Activated effector memory CD4-positive, alpha-beta T cell treated with Interleukin-2 at 50 U/mL for 16 hours (primary cell): ENCODE measurements at places on chromosomes 3 and 15.

DNA sequence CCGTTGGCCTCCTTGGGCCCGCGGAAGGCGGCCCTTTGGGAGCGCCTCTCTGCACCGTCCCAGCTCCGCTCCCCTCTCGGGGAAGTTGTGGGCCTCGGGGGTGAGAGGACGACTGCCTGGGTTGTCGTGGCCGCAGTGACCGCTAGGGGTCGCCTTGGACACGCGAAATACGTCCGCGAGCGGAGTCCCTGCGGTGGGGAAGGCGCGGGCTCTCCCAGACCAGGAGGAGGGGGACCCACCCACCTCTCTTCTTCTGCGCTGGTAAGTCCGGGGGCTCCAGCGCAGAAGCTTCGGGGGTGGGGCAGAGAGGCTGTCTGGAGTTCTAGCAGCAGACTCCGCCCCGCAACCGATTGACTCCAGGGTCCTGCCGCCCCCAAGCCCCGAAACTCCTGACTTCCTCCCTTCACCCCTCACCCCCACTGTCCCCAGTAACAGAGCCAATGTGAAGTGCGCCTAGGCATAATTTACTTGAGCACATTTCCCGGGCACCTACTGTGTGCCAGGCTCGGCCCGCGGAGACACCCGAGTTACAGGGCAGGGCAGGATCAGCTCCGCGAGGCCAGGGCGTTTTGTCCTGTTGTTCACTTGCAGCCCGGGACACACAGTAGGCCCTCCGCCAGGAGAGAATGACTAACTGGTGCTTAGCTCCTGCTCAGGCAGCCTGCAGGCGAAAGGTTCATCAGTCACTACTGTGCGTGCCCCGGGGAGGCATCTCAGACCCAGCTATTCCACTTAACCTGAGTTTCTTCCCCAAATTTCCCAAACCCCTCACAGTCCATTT, 32.8 kb downstream of the DNASE1L3 start:
- peak; percentile 76 for DNase-seq

DNA sequence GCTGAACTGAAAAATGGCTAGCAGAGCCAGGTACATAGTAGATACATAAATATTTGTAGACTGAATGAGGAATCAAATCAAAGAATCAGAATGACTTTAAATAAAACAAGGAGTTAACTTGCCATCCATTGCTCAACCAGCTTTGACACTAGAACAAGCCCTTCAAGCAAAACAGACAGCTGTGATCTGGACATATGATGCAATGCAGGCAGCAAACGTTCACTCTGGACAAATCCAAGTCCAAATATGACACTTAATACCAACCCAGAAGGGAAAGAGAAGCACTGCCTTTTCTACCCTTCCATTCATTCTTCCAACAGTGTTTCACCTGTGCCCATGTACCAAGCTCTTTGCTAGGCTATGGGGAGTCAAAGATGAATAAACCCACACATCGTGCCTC, 4.5 kb downstream of the THRB start:
- DNase-seq, result no peak

DNA sequence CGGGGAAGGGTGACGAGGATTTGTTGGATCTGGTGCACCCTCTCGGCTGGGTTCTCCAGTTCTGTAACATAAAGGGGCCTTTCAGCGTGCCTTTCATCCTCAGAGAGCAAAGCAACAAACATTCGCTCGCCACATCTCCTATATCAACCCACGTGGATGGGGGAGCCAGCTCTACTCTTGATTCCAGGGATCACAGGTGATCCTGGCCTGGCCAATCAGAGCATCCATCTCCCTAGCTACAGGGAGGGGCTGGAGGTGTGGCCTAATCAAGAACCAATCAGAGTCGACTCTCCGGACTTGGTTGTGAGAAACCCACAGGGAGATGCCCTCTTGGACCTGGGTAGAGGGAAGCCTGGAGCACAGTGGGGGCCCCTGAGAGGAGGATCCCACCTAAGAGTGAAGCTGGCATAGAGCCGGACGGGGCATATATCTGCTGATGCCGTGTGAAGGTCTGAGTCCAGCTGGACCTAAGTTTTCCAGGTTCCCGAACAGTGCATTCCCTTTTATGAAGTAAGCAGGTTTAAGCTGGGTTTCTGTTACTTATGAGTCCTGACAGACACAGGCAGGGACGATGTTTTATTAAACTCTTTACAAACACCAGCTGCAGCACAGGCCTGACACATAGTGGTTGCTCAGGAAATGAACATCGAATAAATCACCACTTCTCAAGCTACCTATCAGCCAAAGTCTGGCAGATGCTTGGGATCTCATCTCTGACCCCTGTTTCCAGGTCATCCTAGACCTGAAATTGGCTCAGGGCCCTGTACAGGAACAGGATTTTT, 50.7 kb upstream of the RAD18 start:
- DNase-seq, result no peak

- DNase-seq, result no peak
Measured at GRCh38 chr15:57741089-57741488, 34.6 kb downstream of the POLR2M start.

GRCh38 chr3:159082519-159082918, 280.7 kb downstream of the MFSD1 start:
- DNase-seq, result no peak

DNA sequence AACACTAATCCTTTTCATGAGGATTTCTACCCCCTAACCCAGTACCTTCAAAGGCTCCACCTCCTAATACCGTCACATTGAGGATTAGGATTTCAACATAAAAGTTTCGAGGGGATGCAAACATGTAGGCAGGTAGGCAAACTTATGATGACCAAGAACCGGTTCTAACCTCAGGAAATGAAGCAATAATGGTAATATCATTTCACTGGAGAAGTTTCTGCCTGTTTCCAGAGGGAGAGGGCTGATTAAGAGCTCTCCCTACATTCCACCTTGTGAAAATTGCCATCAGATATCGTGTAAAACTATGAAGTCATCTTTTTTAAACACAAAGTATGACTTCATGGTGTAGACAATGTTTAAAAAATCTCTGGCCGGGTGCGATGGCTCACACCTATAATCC, 31.6 kb downstream of the NKIRAS1 start:
- no peak for DNase-seq

- DNase-seq, result no peak
Measured at GRCh38 chr15:38652183-38652794, 87.7 kb upstream of the RASGRP1 start.

DNA sequence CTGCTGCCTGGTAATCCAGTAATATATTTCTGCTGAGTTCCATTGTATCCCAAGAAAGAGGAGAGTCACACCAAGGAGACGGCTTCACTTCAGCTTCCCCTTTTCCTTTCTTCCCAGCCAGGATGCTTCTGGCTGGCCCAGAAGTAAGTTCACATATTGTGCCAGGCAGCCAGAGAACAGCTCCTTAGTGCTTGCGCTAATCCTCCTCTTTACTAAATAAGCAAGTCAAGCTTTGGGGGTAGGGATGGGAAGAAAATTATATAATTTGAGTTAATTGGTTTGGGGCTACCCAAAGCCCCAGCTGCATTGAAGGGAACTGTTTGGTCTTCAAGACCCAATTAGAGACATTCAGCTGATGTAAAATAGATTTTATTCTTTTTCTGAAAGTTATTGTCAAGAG, 218.8 kb upstream of the HES1 start:
- DNase-seq, result no peak

- no peak for DNase-seq
Measured at GRCh38 chr3:65846936-65847335, 191.8 kb downstream of the MAGI1 start.

- DNase-seq, result no peak
Measured at GRCh38 chr15:47678040-47678439, 39.3 kb upstream of the SEMA6D start.

DNA sequence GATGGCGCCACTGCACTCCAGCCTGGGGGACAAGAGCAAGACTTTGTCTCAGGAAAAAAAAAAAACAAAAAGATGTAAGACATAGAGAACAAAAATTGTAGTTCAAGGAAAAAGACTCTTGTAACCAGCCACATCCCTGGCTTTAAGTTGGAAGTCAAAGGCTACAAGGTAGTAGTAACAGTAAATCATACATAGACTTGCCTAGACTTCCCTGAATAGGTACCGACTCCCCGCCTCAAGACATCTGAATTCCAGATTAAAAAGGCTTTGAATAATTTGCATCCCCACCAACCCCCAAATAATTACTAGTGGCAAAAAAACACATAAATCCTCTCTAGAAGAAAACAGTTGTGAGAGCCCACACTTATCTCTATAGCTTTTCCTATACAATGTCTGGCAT, 55.6 kb downstream of the INO80 start:
- no peak for DNase-seq

DNA sequence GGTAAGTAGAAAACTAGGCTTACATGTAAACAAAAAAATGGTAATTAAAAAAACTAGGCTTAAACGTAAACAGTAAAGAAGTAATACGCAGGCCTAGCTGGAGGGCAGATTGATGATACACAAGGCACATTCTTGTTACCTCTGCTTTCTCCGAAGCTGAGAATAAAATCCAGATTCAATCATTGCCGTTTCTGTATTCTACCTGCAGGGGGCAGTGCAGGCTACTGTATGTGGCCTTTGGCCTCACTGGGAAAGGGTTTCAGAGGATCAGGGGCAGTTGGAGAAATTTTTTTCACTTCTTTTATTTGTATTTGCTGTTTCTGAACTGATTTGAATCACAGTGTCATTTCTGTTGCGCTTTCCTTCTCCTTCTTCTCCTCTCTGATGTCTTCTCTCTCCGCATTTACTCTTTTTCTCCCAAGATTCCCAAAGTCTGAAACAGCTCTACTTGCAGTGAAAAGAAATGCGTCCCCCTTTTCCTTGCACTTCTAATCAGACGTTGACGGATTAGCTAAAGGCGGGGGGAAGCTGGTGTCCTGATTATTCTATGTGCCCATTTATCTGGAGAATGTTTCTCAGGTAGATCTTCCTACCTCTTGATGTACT, 67.1 kb upstream of the MCTP2 start:
- DNase-seq, result peak; percentile 12

DNA sequence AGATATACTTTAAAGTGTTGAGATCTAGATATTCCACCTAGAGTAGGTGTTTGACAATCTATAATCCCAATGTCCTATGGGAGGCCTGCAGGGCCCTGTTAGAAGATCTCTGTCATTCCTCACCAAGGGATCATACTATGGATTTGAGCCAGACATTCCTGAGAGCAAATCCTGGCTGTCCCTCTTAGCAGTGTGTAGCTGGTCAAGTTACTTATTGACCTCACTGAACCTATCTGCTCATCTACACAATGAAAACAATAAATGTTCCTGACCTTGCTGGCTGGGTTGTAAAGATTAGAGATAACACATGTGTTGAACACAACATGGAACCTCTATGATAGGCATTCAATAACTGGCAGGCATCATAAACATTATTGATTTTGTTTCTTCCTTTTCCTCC, 265.6 kb upstream of the ATP11B start:
- no peak for DNase-seq

GRCh38 chr3:173591401-173591800, 193.9 kb downstream of the NLGN1 start:
- no peak for DNase-seq

GRCh38 chr3:62622553-62623174, 249.3 kb upstream of the FEZF2 start:
- no peak for DNase-seq

GRCh38 chr15:45884289-45884688, 249.5 kb downstream of the SQOR start:
- DNase-seq, result no peak

DNA sequence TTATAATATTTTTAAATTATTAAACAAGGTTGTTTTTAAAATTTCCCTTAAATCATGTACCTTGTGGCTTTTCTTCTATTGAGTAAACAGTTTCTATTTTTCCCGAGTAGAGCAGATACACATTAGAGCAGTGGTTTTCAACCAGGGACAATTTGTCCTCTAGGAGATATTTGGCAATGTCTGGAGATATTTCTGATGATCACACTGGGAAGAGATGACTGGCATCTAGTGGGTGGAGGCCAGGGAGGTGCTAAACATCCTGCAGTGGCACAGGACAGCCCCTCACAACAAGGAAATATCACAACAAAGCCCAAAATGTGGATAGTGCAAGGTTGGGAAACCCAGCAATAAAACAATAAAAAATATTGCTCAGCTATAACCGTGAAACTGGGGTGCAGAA, 113.0 kb upstream of the PTPRG start:
- DNase-seq, result no peak

- DNase-seq, result no peak
Measured at GRCh38 chr3:9211155-9211950, 38.1 kb downstream of the SRGAP3 start.

GRCh38 chr3:31879365-31879764, 101.7 kb downstream of the OSBPL10 start:
- no peak for DNase-seq

- no peak for DNase-seq
Measured at GRCh38 chr15:98714922-98715321, 66.6 kb downstream of the IGF1R start.

DNA sequence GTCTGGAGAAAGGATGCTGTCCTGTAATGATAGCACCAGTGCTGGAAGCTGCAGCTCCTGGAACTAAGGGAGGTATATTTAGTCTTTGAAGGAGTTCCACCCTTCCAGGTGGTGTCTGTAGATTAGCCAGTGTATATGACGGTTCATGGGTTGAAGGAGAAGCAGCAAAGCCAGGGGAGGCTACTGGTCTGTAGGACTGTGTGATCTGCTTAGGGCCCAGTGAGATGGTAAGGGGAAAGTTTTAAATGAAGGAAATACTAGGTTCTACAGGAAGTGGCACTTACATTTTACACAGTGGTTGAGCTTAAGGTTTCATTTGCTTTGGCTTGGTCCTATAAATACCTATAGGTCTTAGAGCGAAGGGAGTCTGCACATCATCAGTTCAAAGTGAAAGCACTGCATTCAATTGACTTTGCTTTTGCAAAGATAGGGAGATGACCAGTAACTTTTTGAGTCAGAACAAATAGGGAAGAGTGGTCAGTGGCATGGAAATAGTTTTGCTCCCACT, 5.6 kb downstream of the SLC25A38 start:
- no peak for DNase-seq

GRCh38 chr15:32864051-32864450, 146.2 kb downstream of the GREM1 start:
- DNase-seq, result no peak

DNA sequence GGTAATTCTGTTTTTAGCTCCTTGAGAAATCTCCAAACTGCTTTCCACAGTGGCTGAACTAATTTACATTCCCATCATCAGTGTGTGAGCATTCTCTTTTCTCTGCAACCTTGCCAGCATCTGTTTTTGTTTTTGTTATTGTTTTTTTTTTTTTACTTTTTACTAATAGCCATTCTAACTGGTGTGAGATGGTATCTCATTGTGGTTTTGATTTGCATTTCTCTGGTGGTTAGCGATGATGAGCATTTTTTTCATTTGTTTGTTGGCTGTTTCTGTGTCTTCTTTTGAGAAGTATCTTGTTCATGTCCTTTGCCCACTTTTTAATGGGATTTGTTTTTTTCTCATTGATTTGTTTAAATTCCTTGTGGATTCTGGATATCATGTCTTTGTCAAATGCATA, 129.7 kb upstream of the ABHD17C start:
- DNase-seq, result no peak
